Stimulated activated CD8-positive, alpha-beta memory T cell treated with anti-CD3 and anti-CD28 coated beads, Interleukin-4, amount 100 ng/mL, for 1 hour (primary cell): ENCODE measurements at places on chromosomes 4 and X.

GRCh38 chr4:126221282-126221681 lies 906.5 kb downstream of the FAT4 start:
- no peak for DNase-seq

- DNase-seq = no peak
Measured at GRCh38 chr4:2007804-2008670, 737 bp downstream of the NELFA start.

GRCh38 chr4:71126719-71127118 lies 133.3 kb downstream of the DCK start:
- no peak for DNase-seq

GRCh38 chrX:48540480-48540879 lies 966 bp downstream of the TBC1D25 start:
- no peak for DNase-seq

- no peak for DNase-seq
Measured at GRCh38 chr4:137414802-137415201, 117.5 kb downstream of the PCDH18 start.

DNA sequence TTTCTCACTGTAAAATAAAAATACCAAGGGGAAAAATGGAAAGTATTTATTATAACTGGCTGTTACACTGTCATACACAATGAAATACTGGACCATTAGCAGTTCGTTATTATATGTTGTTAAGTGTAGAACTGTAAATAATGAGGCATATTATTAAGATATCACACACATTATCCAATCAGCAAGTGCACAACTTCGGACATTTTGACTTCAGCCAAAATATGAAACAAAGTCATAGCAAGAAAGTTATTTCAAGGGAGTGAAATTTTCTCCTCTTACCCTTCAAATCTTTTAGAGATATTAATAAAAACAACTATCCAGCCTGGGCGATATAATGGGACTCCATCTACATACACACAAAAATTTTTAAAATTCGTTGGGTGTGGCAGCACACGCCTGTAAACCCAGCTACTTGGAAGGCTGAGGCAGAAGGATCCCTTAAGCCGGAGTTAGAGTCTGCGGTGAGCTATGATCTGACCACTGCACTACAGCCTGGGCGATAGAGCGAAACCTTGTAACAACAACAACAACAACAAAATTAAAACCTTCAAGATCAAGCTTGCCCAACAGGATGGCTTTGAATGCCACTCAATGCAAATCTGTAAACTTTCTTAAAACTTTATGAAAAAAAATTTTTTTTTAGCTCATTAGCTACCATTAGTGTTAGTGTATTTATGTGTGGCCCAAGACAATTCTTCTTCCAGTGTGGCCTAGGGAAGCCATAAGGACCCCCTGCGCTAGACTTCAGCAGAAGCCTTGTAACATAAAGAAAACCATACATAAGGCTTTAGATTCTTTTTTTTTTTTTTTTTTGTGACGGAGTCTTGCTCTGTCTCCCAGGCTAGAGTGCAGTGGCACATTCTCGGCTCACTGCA lies 1.3 kb upstream of the CISD2 start:
- DNase-seq = no peak

DNA sequence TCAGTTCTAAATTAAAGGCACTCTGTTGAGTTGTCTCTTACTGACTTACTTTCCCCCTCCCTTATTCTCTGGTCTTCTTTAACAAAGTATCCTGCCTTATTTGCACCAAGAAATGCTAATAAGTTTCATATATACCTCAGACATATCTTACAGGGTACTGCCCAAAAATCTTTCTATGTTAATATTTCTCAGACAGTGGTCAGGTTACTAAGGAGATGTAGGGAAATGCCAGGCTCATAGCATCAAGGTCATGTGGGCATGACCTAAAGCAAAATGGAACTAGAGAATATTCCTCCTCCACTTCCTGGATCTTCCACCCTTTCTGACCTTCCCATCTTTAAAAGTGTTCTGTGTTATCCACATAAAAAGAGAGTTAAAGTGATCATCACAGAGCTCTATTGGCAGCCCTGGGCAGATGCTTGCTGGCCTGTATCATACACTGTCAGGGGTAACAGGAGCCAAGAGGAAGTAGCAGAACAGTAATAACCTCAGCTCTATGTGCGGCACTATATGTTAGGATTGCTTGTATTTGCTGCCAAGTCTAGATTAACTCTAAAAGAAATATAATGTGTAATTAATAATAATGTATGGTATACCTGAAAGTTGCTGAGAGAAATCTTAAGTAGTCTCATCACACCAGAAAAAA lies 74.3 kb downstream of the IQCM start:
- no peak for DNase-seq

- no peak for DNase-seq
Measured at GRCh38 chr4:54509057-54509456, 148.7 kb upstream of the KIT start.

DNA sequence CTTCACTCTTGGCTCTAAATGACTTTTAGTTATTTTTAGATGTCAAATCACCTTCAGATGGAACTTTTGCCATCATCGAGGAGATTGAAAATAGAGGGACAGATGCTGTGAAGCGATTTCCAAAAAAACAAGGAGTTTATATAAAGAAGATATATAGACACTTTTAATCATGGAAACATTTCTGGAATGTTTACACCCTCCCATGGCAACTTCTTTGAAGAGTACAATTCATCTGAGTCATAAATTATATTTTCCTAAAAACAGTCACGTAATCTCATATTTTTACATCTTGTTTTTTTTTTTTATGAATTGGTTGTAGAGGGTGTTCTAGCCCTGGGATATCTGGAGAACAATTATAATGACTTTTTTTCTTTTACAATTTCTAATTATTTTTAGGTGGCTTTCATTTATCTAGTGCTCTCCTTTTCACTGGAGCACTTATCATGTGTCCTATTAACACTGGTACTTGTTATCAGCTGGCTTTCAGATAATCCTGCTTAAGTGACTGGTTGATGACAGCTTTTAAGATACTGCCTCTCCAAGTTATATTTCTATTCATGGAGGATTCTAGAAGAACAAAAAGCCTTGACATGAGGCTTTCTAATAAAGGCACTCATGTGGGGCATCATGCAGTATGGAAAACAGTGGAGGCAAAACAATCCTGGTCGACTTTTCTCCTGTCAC lies 24.9 kb downstream of the PCDH7 start:
- DNase-seq = no peak

GRCh38 chrX:14779580-14779979 lies 93.3 kb downstream of the FANCB start:
- no peak for DNase-seq

DNA sequence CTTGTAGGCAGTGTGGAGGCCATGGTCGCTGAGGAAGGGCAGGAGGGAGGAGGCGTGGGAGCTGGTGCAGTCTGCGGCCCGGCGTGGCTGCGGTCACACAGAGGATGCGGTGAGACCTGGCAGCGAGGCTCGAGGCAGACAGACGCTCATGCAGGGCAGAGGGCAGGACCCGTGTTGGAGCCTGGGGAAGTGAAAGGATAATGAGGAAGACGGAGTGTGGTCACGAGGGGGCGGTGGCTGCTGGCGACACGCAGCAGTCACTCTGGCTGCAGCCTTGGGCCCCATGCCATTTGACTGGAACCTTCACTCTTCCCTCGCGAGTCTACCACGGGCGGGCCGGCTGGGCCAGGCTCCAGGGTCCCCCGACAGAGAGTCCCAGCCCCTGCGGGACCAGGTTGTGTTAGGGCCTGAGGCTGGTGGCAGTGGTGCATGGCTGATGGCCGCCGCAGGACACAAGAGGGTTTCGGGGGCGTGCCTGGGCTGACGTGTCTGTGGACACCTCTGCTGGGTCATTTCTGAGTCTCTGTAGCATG lies 68.8 kb upstream of the HGFAC start:
- DNase-seq = no peak

- no peak for DNase-seq
Measured at GRCh38 chr4:20268028-20268427, 16.3 kb downstream of the SLIT2 start.

DNA sequence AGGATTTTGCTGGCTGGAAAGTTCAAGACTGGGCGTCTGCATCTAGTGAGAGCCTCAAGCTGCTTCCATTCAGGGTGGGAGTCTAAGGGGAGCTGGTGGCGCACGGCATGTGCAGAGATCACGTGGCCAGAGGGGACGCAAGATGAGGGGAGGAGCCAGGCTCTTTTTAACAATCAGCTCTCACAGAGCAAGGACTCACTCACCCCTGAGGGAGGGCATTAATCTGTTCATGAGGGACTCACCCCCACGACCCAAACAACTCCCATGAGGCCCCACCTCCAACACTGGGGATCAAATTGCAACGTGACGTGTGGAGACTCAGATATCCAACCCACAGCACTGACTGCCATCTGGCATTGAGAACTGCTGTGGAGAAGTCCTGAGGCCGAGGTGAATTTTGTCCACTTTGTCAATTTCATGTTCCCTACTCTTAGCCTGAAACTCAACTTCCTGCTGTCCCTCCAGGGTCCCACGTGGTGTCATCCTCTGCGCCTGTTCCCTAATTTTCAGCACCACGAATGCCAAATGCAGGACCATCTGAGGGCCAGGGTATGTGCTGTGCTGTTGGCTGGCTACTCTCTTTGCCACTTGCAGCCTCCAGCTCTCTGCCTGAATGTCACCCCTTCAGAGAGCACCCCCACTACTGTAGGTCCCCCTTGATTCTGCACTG lies 5.6 kb downstream of the ZFP92 start:
- DNase-seq = no peak

DNA sequence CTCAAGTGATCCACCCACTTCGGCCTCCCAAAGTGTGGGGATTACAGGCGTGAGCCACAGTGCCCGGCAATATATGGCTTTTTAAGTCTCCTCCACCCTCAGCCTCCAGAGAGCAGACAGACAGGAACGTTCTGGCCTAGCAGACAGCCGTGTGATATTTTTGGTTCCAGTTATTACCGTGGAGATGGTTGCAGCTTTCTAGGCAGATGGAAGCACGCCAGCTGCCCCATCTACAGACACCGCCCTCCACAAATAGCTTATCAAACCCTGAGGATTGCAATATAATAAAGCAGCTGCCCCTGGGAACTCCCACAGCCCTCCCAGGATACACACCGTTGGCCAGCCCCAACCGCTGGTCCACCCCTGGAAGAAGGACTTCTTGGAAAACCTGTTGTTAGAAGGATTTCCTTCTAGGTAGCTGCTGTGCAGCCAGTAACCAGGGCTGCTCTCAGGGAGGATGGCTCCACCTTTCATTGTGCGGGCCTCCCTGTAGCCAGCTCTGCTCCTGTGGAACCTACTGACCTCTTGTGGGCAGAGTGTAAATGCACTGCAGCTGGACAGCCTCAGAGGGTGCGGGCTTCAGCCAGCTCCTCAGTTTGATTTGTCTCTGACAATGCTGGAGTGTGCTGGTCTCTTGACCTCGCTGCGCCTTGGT lies 44.0 kb downstream of the SLC25A5 start:
- no peak for DNase-seq

DNA sequence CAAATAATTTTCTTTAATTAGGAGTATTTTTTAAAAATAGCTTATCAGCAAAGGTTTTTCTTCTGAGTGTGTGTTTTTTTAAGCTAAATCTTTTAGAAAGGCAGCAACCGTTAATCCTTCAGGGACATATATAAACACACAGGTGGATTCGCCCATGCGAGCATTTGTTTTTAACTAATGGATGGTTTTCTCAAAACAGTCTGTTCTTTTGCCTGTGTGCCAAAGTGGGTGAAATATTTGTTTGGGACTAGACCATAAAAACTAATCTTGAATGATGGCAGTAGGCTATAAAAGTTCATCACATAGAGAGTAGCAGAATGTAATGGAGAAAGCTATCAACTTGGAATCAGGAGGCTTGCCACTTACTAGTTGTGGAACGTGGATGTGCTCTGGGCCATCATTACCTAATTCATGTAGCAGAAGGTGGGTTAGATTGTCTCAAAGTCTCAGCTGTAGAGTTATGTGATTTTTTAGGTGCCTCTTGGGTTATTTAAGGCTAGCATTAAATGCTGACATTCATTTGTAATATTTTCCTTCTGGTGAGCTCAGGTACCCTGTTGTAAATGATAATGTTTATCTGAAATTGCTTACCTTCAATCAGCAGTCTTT lies 7.4 kb upstream of the TAPT1 start:
- no peak for DNase-seq

DNA sequence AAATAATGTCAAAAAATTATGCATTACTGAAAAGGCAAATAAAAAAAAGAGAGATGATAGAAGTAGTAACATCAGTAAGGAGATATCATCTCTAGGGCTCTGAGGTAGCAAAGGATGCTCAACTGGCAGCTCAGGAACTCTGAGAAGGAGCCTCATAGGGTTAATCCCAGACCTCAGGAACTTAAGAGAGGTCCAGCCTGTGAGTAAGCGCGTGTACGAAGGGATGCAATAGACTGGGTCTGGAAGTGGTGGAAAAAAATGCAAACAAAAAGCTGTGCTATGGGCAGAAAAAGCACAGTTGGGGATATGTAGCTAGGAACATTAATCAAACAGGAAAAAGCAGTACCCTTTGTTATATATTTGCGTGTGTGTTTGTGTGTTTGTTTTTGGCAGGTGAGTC lies 282.0 kb downstream of the GALNTL6 start:
- no peak for DNase-seq

DNA sequence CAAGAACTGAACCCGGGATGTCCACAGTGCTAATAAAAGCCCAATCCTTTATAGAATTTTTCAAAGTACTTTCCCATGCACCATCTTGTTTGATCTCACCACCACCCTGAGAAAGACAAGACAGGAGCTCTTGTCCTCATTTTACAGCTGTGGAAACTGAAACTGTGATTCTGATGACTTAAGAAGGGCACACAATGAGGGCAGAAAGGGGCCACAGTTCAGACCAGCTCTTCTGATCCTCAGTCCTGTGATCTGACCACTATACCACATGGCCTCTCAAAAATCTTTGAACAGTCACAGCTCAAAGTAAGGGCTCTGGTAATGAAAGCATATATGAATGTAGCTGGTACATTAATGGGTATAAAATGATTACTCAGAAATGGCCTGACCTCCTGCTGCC lies 127.3 kb upstream of the CPEB2 start:
- DNase-seq = no peak

DNA sequence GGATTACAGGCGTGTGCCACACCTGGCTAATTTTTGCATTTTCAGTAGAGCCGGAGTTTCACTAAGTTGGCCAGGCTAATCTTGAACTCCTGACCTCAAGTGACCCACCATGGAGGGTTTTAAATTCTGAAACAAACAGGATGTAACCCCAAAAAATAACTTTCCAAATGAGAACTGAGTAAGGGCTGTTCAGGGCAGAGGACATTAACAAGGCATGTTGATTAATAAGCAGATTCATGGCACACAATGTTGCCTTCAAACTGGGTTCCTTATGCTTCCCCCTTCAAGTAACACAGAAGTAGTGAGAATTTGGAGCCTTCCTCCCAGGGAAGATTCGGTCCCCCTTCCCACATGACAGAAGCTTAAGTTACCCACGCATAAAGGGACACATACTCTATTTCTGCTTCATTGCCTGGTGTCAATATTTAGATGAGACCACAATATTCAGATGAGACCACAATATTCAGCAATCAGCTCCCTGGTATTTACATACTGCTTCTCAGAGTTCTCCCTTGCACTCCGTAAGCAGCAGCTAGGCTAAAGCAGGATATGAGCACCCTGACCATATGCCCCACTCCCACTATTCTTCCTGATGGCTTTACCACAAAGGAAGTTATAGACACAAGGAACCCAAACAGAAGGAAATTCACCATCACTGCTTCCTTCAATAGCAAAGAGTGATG lies 21.4 kb downstream of the GRSF1 start:
- DNase-seq = no peak
